ENCODE measurements at places on chromosomes 2 and 18.

- DNase-seq = no peak
Observed at GRCh38 chr2:147904051-147904450, 59.2 kb downstream of the ACVR2A start.

DNA sequence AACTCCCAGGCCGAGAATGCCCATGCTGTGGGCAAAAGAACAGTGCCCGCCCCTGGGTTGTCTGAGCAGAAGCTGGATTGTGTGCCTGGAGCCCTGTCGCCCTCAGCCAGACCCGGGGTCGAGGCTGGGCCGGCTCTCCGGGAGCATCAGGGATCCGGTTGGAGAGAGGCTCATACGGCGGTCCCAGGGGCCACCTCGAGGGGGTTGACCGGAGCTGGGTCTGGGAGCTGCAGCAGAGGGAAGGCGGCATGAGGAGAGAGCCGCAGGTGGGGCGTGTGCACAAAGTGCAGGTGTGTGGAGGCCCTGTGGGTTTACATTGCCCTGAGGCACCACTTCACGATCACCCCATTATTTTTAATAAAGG, 39.5 kb downstream of the MBP start:
- DNase-seq = no peak

- DNase-seq = no peak
Observed at GRCh38 chr2:100136310-100136709, 6.1 kb downstream of the AFF3 start.

DNA sequence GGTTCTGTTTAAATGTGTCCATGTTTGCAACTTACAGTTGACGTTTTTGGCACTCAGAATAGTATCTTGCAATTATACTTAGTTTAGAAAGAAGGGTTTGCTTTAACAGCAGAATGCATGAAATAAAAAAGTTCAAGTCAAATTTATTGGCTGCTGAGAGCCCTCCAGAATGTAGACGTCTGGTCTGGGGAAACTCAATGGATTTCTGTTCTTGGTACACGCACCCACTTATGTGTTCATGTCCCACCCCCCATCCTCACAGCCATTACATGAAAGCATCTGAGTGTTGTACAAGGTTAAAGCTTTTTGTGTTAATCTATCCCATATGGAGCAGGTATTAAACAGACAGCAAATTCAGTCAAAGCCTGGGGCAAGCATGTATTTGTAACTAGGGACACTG, 219.5 kb downstream of the SOX11 start:
- DNase-seq = no peak

GRCh38 chr2:160752475-160753330, 259.1 kb upstream of the RBMS1 start:
- DNase-seq = no peak

DNA sequence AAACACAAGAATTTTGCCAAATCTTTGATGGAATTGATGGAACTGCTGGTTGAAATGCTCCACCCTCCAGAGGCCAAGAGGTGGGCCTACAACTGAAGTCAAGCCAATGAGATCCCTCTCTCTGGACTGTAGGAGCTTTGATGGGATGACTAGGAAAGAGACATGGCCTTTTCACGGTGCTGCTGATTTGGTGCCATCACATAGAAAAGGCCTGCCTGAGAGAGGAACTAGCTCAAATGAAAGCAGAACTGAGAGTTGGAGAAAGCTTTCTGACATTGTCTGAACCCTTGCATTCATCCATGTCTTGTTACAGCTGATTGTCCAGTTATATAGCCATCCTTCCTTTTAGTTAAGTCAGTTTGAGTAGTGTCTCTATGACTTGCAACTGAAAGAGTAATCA, 283.8 kb upstream of the LYPD1 start:
- no peak for DNase-seq

- peak; percentile 52 for DNase-seq
Observed at GRCh38 chr18:79380816-79381806, 14.6 kb upstream of the NFATC1 start.

GRCh38 chr2:205685314-205686055, 3.2 kb downstream of the NRP2 start:
- DNase-seq = no peak

DNA sequence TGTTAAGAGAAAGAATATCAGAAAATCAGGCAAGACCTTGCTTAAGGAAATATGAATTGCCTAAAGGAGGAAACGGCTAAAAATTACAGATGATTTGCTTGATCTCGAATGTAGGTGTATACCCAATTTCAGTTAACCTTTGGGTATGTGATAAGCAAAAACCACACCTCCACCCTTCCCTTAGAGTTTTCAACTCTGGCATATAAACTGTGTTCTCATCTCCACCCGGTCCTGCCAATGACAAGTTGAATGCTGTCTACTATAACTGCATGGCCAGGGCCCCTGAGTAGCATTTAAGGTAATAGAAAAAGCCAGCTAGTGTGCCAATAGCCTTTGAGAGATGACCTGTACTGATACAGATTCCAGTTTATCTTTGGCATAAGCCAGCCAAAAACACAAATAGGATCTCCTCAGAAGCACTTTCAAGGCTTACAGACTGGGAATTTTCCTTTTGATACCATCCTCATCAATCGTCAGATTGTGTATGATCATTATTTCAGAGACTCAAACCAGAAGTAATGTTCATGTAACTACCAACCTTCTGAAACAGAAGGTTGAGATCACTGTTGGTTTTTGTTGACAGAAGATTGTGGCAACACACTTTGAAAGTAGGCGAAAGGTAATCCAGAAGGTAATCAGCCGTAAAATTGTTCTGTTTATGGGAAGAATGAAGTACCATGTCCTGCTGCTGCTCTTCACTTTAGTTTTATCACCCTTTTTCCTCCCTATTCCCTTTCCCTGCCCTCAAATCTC, 163.1 kb downstream of the GFPT1 start:
- no peak for DNase-seq

GRCh38 chr2:74764429-74765272, 69.3 kb upstream of the HK2 start:
- DNase-seq = no peak

DNA sequence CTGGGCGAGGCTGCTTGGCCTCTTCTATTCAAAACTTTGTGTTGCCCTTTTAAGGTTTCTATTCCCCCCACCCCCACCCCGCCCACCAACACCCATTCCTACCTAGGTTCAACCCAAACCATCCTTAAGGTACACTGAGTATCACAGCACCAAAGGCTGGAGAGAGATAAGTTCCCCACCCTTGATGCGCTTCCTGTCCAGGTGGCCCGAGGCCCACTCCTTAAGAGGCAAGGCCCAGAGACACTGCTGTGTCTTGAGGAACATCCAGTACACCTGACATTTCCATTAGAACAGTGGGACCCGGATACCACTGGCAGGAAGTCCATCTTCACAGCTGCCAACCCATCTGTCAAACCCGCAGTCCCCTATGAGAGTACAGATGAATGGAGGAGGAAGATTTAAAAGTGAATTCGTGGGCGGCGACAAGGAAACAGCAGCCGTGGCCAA, 277 bp upstream of the INPP1 start:
- DNase-seq = no peak

DNA sequence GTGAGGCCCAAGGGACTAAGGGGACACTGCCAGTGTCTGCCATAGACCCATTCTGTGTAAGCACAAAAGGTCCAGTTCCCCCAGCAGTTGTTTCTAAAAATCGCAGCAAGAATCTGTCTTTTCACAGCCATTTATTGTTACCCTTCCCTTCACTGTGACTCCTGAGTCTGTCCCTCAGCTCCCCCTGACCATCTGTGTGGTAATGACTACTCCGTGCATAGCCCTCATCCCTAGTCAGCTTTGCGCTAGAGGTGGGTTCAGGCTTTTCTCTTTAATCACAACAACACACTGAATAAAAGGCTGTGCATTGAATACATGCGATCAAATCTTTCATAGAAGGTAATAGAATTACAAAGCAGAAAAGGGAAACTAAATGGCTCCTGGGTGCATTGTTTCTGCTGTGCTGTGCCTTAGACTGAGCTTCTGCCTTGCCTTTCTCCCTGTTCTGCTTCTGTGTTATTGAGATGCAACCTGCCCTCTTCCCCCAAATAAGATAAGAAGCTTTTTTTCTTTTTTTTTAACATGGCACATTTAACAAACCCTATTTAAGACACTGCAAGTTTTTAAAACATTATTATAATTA, 836.0 kb upstream of the CDH2 start:
- DNase-seq = no peak

DNA sequence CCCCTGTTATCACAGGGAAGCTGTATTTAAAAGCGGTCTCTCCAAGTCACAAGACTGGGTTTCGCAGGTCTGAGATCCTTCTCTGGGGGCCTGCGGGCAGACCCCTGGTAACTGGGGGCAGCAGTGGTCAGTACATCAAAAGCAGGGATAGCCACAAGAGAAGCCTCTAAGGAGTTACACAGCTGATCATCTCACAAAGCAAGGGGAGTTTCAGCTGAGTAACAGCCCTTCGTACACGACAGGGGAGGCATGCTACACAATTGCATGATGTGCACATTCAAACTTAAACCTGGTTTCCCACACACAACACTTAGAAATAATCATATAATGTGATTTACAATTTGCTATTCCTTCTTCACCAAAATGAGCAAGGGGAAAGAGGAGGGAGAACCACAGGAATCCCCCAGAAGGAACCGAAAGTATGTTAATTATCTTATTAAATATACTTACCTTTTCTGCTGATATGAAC, 87.5 kb downstream of the TMEM131 start:
- no peak for DNase-seq

DNA sequence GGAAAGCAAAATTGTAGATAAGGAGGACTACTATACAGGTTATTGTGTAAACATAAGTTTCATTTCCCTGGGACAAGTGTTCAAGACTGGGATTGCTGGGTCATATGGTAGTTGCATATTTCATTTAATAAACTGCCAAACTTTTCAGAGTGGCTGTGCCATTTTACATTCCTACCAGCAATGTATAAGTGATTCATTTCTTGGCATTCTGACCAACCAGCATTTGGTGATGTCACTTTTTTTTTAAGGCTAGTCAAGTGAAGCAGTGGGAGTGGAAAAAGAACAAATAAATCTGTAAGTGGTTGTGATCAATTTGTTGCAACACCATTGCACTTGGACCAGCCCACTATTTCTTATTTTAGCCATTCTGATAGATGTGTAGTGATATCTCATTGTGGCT, 5.2 kb upstream of the CHCHD5 start:
- no peak for DNase-seq

DNA sequence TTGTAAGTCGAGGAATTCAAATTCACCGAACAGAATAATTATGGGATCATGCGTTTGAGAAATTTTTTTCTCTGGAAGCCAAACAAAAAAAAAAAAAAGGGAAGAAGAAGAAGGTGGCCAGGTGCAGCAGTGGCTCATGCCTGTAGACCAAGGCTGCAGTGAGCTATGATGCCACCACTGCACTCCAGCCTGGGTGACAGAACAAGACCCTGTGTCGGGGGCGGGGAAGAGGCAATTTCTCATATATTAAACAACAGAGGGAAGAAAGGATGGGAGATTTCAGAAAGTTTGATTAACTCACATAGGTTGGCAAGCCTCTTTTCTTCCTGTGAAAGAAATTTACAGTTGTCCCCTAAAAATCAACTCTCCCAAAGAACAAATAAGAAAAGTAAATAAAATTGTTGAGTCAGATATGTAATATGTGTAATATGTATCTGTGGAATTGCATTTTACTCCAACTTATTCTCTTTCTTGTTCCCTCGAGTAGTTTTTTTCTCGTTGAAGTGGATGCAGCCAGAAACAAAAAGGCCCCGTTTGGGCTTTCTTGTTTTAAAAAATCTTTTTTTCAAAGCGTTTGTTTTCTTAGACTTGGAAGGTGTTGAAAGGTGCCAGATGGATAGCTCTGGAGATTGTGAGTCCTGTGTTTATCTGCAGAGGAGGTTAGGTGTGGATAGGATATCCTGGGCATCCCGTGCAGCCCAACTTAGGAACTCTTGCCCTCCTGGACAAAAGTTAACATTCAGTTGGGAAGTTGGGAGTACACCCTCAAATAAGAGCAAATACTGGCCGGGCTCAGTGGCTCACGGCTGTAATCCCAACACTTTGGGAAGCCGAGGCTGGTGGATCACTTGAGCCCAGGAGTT, 25.4 kb upstream of the FMNL2 start:
- DNase-seq = no peak

GRCh38 chr2:168981651-168982050, 49.5 kb downstream of the ABCB11 start:
- no peak for DNase-seq

GRCh38 chr2:176003958-176004357, 1.9 kb upstream of the LNPK start:
- DNase-seq = no peak

DNA sequence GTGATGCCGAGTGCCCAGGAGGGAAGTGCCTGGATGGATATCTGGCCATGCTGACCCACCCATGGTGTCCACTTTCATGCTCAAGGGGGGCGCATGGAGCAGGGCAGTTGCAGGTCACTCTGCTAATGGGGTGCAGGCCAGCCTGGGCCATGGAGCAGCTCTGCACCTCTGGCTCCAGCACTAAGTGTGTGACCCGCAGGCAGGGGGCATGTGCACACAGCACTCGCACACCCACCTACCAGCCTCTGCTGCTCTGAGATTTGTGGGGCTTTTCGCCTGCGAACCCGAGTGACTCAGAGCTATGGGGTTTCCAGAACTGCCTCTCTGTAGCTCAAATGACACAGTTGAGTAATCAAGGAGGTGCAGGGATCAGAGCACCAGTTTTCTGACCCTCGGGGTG, 66.2 kb downstream of the CYP26B1 start:
- no peak for DNase-seq

GRCh38 chr2:19785447-19785846, 116.3 kb downstream of the TTC32 start:
- DNase-seq = no peak

DNA sequence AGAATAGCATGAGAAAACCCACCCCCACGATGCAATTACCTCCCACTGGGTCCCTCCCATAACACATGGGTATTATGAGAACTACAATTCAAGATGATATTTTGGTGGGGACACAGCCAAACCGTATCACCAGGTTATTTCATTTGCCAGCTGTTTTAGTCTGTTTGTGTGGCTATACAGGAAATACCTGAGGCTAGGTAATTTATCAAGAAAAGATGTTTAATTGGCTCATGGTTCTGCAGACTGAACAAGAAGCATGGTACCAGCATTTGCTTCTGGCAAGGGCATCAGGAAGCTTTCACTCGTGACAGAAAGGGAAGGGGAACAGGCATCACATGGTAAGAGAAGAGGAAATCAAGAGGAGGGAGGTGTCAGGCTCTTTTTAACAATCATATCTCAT, 329.2 kb downstream of the GULP1 start:
- no peak for DNase-seq

DNA sequence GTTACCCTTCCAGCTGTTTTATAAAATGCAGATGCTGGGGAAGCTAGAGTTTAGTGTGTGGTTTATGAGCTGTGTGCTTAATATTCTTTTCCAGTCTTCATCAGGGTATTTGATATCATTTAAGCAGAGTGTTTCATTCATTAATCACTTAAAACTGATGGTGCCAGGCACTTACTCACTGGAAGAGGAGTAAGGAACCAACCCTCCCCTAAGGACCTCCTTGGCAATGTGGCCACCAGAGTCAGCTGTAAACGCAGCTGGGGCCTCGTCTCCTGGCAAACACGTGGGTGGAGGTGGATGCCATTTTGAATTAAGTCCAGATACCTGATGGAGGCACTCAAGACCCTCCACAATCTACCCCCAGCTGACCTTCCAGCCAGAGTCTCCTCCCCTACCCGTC, 331.6 kb downstream of the CLIP4 start:
- DNase-seq = no peak
